Natural killer cell (primary cell): ENCODE measurements at places on chromosomes 1 and 21. TPM values are rescaled to one million over a fixed set of nuclear protein-coding genes. Genes with fewer than 3 reads are reported as not detected.

The KRTAP19-8 gene
- total RNA-seq, result not detected

The KRTAP21-2 gene
- total RNA-seq, result not detected

The CHI3L2 gene
- total RNA-seq, result 13.5 TPM

The AMY1A gene
- total RNA-seq, result not detected

The PIGR gene
- not detected for total RNA-seq

The MSH4 gene
- total RNA-seq, result 0.61 TPM

The ODR4 gene
- total RNA-seq, result 21.0 TPM

The S100A14 gene
- total RNA-seq, result not detected

DNA sequence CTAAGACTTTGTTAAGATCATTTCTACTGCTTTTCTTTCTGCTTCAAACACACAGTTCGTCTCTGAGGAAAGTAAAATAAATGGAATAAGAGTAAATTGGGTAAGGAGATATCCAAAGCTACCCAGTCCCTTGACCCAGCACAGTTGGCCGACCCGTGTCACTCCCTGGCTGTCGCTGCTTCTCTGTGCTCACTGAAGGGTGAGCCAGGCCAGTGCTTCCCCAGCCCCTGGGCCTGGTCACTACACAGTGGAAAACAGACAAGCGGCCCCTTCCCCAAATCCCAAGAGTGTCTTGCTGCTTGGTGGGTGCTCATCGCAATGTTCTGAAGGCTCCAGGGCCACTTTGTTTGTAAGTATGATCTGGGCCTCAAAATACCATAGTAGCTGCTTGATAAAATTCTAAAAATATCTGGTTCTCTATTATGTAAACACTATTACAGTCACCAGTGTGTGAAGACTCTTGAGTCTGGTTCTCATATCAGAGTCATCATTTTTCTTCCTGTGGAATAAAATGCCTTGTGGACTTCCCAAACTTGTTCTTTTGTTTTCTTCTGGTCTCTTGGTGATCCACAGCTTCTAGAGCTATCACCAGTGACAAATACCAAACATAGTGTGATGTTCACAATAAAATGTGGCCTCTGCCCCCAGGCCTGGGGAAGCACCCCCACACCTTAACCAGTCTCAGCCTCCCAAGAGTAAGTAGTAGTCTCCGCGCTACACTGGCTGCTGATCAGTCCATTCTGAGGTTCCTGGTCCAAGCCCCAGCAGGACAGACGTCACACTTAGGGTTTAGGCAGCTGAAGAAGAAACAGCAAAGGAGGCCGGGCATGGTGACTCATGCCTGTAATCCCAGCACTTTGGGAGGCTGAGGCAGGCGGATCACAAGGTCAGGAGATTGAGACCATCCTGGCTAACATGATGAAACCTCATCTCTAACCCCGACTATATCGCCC is 106.2 kb downstream of the DHRS3 start:
- DNase-seq, result no peak

- DNase-seq, result no peak
These were observed 564.2 kb downstream of the KIF26B start for GRCh38 chr1:245718951-245719350.

DNA sequence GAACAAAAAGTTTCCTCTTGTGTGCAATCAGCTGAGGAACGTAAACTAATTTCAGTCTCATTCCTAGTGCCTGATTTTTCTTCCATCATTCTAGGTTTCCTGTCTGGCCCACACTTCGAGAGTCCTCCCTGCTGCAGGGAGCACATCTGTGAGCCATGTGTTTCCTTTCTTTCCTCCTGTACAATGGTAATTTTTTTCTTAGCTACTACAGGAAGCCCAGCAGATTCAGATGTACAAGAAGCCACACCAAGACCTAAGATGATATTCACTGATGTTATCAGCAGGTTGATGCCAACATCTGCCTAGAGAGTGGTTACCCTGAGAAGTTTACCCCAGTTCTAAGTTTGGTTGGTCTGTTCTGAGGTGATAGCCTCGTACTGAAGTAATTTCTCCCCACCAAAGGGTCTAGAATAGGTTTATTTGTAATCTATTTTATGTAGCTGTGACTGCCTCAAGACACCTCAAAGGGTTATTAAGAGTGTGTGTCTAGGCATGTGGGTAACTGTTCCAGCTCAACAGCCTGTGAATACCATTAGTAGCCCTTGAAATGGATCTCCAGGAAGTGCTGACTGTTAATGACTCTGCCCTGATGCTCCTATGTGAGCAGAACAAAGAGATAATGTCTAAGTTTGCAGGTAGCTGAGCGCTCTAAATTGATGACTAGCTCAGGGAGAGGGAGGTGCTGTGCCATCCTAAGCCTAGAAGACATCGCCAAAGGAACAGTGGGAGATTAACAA is 31.7 kb upstream of the CLDN14 start:
- DNase-seq, result peak; percentile 6

DNA sequence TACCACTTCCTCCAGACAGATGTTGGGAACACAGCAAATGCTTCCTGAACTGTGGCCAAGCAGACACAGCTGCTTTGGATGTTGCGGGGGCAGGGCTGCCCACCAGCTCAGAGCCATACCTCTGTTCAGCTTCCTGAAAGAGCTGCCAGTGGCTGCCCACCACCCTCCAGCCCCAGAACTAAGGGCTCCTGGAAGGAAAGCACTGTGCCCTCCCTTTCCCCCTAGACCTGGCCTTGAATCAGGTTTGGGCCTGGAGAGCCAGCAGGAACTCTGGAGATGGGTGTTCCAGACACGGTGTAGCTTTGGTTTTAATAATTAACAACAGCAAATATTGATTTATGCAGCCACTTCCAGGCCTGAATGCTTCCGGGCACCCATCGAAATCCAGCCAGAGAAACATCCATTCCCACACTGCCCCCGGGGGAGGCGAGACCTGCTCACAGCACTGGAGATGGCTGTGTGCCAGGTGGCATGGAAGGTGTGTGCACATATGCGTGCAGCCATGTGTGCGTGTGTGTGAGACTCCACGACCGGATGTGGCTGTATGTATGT is 45.7 kb downstream of the RAP1GAP start:
- DNase-seq, result no peak

GRCh38 chr1:38608202-38608864 is 251.2 kb downstream of the RRAGC start:
- peak; percentile 31 for DNase-seq

GRCh38 chr1:205224736-205225135 is 3.0 kb upstream of the TMCC2 start:
- DNase-seq, result no peak

GRCh38 chr1:19934336-19934735 is 10.9 kb upstream of the PLA2G2E start:
- no peak for DNase-seq

DNA sequence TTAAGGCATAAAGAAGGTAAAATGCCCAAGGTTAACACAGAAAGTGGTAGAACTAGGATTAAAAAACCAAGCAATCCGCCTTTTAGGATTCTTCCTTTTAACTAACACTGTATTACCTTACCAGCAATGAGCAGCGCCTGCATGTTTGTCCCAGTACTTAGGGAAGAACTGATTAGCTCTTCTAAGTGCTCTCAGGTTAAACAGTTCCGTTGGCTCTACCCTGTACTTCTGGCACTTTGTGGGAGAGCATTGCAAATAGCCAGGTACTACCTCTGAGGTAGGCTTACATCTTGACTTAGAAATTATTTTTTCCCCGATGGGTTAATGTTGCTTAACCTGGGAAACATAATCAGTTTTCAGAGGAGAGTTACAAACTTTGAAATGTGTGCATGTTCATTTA is 21.5 kb downstream of the DHX9 start:
- DNase-seq, result no peak

DNA sequence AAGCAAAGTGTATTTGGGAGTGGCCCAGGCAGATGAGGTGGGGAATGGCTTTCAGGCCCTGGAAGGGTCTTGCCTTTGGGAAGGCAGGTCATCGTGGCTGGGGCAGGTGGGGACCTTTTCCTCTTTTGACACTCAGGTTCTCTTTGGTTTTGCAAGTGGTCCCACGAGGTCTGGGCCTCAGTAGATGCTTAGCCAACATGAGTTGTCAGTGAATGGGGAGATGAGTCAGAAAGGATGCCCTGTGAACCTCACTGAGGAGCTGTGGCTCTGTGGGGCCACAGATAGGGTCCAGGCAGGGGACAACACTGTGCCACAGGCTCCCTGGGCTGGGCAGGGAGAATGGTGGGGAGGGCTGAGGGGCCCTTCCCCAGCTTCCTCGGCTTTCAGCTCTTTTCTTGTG is 19.0 kb downstream of the ARHGEF10L start:
- DNase-seq, result no peak

DNA sequence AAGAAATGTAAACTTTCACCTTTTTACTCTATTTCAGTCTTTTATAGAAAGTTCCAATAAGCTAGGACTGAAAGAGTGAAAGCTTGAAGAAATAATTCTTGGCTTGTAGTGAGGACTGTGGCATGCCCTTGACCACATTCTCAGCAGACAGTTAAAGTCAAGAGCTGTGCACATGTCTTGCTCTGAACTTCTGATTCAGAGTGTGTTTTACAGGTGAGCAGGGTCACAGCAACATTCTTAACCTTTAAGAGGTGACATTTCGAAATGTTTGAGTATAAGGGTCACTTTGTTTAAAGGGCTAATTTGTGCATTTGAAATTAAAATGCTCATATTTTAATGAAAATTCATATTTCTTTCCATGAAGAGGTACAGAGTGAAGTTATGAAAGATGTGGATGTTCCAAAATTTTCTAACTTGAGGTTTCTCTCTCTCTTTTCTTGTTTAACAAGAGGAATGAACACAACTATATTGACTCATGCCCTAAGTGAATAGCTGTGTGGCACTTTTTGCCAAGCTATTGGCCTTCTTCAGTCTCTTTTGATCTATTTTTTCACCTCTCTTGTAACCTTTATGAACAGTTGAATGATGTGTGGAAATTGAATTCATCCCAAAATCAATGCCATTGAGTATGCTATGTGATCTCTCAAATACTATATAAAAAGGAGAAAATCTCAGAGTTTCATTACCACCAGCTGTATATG is 918.1 kb downstream of the ADGRL2 start:
- no peak for DNase-seq

- DNase-seq, result no peak
These were observed 154.8 kb upstream of the POU3F1 start for GRCh38 chr1:38201431-38201830.

DNA sequence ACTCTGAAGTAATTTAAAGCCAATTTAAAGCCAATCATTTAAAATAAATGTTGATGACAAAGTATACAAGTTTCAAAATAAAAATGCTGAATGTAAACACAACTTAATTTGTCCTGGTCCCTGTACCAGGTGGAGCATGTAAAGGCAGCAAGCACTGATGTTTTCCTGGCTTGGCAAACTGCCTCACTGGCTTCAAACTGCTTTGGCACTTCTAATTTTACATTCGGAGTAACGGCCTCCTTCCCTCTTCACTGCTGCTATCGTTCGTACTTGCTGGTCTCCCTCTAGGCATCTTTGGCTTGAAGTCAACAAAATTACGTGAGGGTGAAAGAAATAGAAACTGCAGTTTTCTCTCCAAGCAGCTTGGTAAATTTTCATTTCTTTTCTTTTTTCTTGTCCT is 287.9 kb downstream of the LTN1 start:
- no peak for DNase-seq

GRCh38 chr1:16719571-16720350 is 20.6 kb upstream of the RNU1-4 start:
- DNase-seq, result no peak

- no peak for DNase-seq
These were observed 476.7 kb downstream of the LTN1 start for GRCh38 chr21:28516021-28516420.
